ENCODE measurements at places on chromosomes 5 and 9.
A peak's percentile ranks its signal among the peaks of the same experiment; 100 is the strongest.

- no peak for DNase-seq
These were observed 234.1 kb downstream of the AP3B1 start for GRCh38 chr5:78060421-78060820.

DNA sequence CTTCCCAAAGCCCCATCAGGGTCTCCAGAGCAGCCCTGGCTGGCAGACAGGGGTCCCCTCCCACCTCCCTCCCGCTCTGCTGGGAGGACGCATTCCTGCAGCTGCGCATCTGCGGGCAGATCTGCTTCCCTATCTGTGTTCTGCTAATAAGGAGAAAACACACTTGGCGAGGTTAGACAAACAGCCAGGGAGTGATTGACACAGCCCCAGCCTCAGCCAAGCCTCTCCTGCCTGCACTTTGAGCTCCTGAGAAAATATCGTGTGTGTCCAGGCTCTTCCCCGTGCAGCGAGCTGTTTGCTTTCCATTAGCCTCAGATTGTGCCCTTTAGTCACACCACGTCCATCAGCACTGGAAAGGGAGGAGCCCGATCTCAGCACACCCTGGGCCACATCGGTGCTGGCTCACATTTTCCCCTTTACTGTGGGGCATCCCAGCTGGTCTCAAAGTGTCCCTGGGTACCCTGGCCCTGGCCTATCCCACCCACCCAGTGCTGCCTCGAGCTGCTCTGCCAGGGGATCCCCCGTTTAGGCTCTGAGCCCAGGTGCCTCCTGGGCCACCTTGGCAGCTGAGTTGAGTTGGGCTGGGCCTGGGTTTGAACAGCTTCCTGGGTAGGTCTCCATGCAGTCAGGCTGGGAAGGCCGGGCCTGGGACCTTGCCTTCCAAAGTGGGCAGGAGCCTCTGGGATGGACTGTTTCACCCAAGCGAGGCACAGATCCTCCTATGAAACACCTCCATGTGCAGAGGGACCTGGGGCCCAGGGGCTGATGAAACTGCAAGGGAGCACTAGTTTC, 61.1 kb downstream of the BARX1 start:
- DNase-seq, result no peak

GRCh38 chr5:14323466-14323865, 180.3 kb downstream of the TRIO start:
- DNase-seq, result no peak

GRCh38 chr5:176574297-176574591, 25.1 kb downstream of the CDHR2 start:
- DNase-seq, result no peak

DNA sequence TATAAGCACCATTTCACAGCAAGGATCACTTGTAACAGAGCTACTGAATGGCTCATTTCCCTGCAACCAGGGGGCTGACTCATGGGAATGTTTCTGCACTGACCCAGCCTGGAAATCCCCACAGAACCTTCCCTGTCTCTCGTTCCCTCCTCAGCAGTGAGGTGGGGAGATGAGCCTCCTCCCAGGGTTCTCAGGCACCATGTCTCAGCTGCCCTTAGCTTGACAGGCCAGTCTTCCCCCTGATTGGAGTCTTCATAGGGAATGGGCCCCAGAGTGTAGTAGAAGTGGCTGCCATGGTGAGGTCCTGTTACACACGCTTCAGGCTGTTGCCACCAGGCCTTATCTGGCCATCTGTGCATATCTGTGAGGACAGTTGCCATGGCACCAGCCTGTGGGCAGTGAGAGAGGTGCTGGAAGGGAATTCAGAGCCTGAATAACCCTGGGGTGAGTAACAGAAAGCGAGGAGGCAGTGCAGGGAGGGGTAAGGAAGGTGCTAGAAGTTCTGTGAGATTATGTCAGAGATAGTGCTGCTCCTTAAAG, 324.4 kb downstream of the ENC1 start:
- DNase-seq, result no peak

DNA sequence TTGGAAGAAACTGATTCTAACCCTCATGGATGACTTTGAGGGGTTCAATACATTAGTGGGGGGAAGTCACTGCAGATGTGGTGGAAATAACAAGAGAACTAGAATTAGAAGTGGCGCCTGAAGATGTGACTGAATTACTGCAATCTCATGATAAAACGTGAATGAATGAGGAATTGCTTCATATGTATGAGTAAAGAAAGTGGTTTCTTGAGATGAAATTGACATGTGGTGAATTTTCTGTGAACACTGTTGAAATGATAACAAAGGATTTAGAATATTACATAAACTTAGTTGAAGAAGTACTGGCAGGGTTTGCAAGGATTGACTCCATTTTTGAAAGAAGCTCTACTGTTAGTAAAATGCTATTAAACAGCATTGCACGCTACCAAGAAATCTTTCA, 113.0 kb downstream of the UGCG start:
- no peak for DNase-seq

- no peak for DNase-seq
These were observed 27.3 kb downstream of the SLC31A2 start for GRCh38 chr9:113178087-113178486.

DNA sequence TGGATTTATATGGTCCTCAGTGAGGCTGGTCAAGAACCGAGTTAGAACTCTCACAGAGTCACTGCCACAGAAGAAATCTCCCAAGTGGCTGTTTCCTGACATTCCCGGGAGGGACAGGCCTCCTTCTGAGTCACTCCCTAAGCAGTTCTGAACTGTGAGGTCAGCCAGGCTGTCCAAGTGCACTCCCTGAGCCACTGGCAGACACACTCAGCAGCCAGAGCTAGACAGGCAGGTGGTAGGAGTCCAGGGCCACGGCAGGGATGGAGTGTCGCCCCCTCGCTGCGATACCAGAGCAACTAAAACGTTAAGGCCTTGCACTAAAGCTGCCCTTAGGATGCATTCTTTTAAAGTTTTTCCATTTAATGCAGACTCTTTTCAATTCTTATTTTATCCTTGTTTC, 3.4 kb downstream of the IL4 start:
- no peak for DNase-seq

- no peak for DNase-seq
These were observed 25.7 kb upstream of the DAB2 start for GRCh38 chr5:39450487-39450886.

GRCh38 chr9:115341426-115341825, 223.5 kb upstream of the TNC start:
- no peak for DNase-seq

GRCh38 chr5:85488295-85488694, 1103.6 kb upstream of the EDIL3 start:
- DNase-seq, result no peak

- DNase-seq, result no peak
These were observed 97.2 kb downstream of the PCSK1 start for GRCh38 chr5:96335873-96336272.

- DNase-seq, result no peak
These were observed 134.7 kb downstream of the GADD45G start for GRCh38 chr9:89739511-89739910.

DNA sequence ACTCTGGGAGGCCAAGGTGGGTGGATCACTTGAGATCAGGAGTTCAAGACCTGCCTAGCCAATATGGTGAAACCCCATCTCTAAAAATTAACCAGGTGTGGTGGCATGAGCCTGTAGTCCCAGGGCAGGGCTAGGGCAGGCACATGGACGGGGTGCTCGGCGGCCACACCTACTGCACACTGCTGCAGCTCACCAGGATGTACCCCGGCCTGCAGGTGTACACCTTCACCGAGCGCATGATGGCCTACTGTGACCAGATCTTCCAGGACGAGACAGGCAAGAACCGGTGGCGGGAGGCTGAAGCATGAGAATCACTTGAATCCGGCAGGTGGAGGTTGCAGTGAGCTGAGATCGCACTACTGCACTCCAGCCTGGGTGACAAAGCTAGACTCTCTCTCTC, 3.2 kb downstream of the ST6GALNAC4 start:
- DNase-seq, result no peak

DNA sequence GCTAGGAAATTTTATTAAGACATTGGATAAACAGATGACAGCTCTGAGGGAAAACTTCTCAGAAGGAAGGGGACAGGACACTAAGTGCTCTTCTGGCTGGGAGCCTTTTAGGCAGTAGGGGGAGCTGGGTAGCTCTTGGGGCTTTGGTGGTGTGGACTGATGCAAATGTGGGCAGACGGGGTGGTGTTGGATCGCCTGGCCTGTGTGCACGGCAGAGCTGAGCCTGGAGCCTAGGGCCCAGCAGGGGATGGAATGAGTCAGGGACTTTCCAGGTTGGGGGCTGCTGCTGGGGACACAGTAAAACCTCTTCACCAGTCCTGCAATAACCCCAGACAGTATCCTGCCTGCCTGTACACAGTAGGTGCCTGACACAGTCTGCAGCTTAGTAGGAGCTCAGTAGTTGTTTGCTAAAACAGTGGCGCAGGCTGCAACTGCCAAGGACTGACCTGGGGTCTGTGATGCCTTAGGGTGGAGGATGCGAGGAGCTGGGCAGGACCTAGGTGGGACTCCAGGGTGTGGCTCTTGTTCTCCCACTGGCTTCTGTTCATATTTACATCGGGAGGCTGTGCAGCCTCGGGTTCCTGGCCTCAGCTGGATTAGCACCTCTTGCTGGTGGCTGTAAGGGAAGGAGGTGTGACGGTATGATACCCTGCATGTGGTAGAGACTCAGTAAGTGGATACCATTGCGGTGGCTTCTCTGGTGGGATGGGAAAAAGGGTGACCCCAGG, 83.8 kb downstream of the DAB2IP start:
- no peak for DNase-seq

DNA sequence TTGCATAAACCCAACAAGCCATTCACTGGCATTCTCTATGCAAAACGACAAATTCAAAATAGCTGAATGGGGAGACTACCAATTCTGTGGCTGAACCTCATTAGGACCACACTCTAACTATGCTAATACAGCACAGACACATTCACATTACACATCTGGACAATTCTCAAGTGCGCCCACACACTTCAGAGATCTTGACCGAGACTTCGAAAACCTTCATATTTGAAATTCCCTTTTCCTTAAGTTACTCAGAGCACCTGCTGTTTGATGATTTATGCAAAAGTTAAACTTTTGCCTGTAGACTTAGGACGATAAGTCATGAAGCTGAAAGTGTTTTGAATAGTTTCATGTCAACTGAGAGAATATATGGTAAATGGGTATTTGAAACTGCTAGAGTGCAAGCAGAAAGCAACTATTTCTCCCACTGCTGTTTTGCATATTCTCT, 111.9 kb downstream of the FBN2 start:
- DNase-seq, result no peak

- DNase-seq, result no peak
These were observed 2.5 kb downstream of the LPAR1 start for GRCh38 chr9:111035543-111036428.

DNA sequence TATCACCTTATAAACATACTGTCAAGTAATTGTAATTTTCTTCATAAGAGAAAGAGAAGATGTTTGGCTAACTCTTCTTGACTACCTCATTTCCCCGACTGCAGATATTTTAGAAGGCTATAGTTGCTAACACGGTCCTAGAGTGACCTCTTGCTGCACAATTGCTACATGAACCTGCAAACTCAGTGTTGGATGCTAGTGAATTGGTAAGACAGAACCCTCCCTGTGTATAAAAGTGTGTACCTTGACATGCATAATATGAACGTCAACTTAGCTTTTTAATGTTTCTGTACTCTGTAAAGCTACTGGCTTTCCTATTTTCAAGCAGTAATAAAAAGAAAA, 46.7 kb upstream of the CER1 start:
- peak; percentile 57 for DNase-seq

DNA sequence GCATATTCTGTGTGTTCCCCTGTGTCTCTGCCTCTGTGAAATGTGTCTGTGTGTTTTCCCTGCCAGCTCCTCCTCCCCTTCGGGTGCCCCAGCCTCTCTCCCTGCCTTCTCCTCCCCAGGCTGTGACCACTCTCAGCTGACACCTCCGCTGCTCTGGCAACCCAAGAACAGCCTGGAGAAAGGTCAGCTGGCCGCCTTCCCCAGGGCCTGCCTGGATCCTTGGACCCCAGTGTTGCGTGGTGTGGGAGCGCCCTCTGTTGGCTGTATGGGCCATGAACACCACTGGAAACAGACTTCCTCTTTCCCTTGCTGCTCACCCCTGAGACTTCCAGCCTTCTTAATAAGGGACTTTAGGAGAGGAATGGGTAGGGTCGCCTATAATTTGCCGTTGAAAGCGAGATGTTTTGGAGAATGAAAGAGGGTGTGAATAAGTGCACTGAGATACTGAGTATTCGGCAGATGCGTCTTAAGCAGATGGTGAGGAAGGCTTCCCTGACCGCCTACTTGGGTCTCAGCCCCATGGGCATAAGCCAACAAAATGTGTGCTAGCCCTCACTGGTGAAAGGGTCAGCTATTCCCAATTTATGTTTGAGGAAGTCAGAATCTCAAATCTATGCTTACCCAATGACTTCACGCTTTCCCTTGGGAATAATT, 114.9 kb upstream of the TRIM32 start:
- peak; percentile 13 for DNase-seq

DNA sequence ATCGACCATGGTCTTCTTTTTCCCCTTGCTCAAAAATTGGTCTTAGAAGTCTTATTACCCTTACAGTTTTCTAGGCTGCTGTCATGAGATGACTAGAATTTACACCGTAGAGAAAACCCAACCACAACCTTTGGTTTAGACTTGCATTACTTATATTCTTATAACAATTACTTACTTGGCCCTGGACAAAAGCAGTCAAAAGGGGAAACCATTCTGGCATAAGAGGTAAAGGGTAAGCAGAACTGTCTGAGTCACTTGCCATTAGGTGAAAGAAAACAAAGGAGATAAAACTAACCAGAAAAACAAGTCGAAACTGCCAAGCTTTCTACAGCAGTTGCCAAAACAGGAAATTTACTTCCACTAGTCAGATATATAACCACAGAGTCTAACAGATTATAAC, 17.9 kb downstream of the TMEM245 start:
- DNase-seq, result no peak

GRCh38 chr9:33850267-33850629, 33.3 kb downstream of the UBE2R2 start:
- DNase-seq, result no peak

DNA sequence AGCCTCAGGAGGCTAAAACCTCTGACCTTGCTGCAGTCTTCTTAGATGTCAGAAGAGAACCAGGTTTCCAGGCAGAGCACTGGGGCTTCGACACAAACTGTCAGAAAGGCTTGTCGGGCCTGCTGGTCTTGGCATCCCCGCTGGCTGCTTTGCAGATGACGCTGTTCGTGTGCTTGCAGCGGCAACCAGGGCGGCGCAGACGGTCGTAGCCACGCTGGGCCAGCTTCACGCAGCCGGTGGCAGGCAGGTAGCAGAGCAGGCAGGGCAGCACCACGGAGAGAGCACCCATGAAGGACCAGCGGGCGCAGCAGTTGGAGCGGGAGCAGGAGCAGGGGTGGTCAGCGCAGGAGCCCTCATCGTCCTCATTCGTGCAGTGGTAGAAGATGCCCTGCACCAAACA, 10.7 kb downstream of the SPRY4 start:
- no peak for DNase-seq
